ENCODE measurements at places on chromosomes 11 and 22.
A peak's percentile ranks its signal among the peaks of the same experiment; 100 is the strongest.

DNA sequence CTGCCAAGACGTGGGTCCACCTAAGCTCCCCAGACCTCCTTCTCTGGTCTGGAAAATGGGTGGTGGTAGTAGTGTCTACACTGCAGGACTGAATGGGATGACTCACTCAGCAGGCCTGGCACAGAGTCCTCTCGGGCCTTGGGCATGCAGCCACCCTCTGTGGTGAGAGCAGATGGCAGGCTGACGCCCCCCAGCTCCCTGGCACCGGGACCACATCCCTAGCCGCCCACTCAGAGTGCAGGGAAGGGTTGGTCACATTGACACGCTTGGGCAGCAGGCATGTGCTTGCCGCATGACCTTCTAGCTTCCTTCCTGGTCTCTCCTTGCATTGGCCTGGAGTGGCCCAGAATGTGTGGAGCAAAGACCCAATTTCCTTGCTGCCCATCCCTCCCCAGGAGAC, 30.7 kb upstream of the PRODH start:
- DNase-seq, result no peak

GRCh38 chr22:22171357-22172218, 73.0 kb upstream of the VPREB1 start:
- no peak for DNase-seq

DNA sequence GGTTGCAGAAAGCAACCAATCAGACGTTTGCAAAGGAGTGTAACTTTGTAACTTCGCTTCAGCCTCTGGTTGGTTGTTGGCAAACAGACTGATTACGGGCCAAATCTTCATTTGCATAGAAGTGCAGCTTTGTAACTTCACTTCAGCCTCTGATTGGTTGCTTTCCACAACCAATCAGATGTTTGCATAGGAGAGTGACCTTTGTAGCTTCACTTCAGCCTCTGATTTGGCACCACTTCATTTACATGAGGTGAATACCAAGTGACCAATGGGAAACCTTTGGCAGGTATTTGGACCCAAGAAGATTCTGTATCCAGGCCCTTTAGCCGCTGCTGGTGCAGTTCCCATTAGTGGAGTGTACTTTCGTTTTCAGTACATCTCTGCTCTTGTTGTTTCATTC, 16.0 kb downstream of the USP47 start:
- DNase-seq, result no peak

DNA sequence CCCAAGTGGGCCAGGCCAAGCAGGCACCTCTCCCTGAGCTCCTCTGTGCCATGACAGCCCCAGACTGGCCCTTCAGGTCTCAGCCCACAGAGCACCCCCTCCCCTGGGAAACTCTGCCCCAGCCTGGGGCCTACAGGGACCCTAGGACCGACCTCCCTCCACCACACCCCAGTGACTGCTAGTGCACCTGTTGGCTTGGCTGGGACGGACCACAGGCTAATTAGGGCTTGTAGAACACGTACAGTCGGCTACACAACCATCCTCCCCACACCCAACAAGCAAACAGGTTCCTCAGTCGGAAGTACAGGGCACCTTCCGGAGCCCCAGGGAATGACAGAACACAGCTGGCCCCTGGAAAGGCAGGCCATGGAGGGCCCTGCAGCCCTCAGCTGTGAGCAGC, 4.3 kb downstream of the SBF1 start:
- no peak for DNase-seq

- no peak for DNase-seq
Observed at GRCh38 chr11:82903843-82904586, 2.5 kb downstream of the DDIAS start.

- DNase-seq, result no peak
Observed at GRCh38 chr11:89433278-89433677, 57.9 kb downstream of the NOX4 start.

- no peak for DNase-seq
Observed at GRCh38 chr22:20998411-20999336, 3.2 kb downstream of the THAP7 start.

DNA sequence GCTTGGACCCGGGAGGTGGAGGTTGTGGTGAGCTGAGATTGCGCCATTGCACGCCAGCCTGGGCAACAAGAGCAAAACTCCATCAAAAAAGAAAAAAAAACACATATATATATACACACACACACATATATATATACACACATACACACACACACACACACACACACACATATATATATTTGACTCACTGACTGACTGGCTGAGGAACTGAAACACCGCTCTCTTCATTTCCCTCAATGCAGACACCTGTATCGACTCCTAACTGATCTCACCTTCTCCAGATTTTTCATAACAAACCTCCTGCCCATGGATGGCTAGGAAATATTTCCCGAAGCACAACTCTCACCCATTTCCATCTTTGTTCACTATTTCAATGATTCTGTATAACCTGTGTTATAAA, 140.7 kb upstream of the ANO3 start:
- DNase-seq, result no peak

- no peak for DNase-seq
Observed at GRCh38 chr11:70281156-70281609, 10.7 kb downstream of the PPFIA1 start.

DNA sequence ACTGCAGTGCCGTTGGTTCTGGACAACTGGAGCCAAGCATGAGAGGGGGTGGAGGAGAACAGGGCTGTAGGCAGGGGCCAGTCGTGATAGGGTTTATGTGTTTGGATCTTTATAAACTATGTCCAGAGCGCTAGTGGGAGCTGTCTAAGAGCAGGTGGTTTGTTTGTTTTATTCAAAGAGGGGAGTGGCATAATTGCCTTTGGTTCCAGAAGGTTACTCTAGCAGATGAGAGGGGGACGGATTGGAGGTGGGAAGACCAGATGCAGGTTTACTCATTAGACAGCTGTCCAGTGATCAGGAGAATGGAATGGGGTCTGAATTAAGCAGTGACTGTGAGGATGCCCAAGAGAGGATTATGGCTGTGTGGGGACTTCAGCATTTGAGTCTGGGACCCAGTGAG, 109.3 kb upstream of the TBCEL start:
- DNase-seq, result no peak

DNA sequence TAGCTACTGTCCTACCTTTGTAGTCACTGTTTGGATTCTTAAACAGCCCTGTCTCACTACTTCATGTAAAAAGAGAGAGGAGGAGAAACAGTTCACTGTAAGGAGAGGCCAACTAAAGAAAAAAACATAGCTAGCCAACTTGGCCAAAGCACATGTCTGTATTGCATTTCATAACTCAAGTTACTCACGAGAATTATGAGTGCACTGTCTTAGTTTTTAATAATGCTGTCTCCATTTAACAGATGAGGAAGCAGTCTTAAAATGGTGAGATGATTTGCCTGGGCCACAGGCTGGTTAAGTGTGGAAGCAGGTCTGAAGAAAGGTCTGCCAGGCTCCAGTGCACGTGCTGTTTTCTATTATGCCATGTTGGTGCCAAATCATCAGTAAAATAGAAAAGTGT, 104.5 kb downstream of the UVRAG start:
- DNase-seq, result no peak

DNA sequence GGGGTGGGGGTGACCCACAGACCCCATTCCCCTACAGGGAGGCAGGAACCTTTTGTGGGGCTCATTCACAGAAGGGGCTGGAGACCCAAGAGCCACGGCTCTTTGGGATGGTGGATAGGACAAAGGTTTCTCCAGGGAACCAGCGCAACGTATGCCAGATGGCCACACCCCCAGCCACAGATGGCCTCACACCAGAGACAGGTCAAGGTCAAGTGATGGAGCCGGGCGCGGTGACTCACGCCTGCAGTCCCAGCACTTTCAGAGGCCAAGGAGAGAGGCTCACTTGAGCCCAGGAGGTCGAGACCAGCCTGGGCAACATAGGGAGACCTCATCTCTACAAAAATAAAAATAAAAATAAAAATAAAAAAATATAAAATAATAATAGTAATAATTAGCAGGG, 17.1 kb upstream of the BRSK2 start:
- no peak for DNase-seq

GRCh38 chr11:4916581-4916980, 2.6 kb downstream of the OR51G2 start:
- no peak for DNase-seq

DNA sequence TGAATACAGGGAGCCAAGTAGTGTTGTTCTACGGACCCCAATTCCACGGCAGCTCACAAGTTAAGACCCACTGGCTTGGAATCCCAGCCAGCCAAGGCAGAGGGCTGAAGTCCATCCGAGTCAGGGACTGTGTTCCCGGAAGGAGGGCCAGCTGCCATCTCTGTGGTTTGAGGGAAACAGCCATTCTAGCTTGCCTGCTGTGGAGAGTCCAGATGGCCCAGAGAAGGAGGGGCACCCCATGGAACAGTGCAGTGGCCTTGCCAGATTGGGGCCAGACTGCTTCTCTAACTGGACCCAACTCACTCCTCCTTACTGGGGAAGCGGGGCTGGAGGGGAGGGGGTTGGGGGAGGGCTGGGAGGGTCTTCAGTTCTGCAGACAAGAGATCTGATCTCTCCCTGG, 156.4 kb downstream of the FAM181B start:
- DNase-seq, result no peak

DNA sequence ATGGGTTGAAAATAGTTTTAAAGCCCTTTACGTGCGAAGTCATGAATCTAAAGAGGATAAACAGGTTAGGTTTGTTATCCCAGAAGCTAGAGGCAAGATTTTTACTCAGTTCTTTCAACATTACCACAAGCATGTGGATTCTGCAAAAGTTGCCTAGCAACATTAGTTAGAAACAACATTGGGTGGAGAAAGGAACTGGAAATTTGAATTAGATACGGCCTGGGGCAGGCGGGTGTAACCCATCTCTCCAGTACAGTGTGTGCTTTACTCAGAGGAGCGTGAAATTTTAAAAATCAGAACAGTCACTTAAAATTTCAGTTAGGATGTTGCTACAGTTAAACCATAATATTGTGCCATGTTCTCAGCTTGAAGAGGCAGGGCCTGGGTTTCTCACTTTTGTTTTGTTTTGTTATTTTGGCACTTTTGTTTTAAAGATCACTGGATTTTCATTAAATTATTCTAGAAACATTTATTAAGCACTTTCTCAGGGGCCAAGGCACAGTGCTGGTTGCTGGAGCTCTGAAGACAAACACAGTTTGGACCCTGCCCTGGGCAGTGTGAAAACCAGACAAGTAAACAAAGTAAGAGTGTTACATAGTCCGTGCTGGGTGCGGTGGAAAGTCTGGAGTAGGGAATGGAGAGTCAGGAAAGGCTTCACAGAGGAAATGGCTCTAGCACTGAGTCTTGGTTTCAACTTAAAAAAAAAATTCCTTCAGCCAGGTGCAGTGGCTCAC, 4.4 kb upstream of the WEE1 start:
- DNase-seq, result peak; percentile 31

GRCh38 chr22:43393132-43393843, 18.5 kb upstream of the MPPED1 start:
- no peak for DNase-seq

DNA sequence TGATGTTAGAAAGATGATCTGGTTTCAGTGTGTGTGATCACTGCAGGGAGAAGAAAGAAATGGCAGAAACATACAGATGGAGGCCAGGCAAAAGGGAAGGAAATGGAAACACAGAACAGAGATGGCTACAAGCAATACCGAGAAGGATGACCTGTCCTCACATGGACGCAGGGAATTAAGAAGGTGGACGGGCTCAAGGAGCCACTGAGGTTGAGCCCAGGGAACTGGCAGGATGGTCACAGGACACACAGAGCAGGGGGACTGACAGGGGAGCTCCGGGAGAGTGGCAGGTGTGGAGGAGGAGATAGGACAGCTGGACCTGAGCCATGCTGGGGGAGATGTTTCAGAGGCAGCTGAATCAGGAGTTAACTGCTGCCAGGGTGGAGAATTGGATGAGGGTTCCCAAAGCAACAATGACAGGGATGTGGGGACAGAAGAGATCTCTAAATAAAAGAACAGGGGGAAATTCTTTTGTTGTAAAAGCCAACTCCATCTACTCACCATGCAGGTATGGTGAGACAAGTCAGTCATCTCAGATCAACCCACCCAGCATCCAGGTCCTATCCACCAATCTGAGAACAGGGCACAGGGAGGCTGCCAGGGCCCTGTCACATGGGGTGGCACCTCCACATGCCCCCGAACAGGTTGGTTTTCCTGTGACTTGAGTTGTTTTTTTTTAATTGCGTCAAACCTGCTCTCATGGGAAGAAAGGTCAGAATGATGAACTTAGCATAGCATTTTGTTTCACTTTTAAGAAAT, 26.3 kb downstream of the KLHL22 start:
- no peak for DNase-seq

DNA sequence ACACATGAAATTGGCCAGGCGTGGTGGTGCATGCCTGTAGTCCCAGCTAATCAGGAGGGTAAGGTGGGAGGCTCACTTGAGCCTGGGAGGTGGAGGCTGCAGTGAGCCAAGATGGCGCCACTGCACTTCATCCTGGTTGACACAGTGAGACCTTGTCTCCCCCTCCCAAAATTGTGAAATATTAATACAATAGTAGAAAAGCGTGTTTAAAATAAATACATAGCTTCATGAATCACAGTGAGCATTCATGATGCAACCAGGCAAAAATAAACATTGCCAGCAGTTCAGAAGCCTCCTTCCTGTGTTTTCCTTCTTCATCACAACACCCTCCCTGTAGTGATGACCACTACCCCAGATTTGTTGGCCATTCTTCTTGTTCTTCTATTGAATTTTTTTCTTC, 4.3 kb upstream of the TEAD1 start:
- DNase-seq, result no peak

DNA sequence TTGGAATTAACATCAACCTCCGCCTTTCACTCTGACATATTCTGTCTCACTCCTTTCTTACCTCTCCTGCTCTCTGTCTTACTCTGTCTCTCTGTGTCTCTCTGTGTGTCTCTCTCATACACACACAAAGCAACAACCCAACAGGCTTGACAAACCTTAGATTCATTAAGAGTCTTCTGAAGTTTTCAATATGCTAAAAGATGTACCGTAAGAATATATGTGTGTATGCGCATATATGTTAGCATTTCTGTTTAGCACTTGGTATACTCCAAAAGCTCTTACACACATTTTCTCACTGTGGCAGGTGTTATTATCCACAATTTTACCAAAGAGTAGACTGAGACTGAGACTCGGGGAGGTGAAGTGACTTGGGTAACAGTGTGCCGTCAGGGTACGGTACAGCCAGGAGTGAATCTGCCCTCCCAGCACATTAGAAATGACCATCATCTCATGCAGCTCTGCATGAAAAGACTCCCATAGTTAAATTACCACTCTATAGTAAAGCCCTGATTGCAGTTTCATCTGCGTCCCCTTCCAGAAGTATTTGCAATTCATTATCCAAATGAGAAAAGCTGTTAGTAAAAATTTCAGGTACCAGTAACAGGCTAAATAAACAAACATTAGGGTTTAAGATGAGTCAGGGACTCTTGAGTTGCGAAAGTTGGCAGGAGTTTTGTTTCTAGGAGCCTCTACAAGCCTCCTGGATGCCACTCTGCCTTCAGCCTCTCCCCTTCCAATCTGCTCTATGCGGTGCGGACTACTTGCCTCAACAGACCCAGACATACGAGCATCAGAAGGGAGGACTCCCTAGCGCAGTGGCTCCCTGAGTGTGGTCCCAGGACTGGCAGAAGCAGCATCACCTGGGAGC, 195.2 kb upstream of the TMEM45B start:
- no peak for DNase-seq
